ENCODE measurements at places on chromosomes 3 and 15. TPM values are rescaled to one million over a fixed set of nuclear protein-coding genes. Genes with fewer than 3 reads are reported as not detected.

- no peak for DNase-seq
Observed at GRCh38 chr15:48541341-48542278, 103.9 kb downstream of the FBN1 start.

- no peak for DNase-seq
Observed at GRCh38 chr3:63192248-63192647, 85.9 kb upstream of the SYNPR start.

- no peak for DNase-seq
Observed at GRCh38 chr3:178686826-178687225, 150.6 kb downstream of the KCNMB2 start.

GRCh38 chr3:117080872-117081271 is 371.3 kb downstream of the TUSC7 start:
- no peak for DNase-seq

- no peak for DNase-seq
Observed at GRCh38 chr3:160951642-160952487, 153.3 kb downstream of the B3GALNT1 start.

GRCh38 chr3:194196876-194197275 is 60.9 kb downstream of the HES1 start:
- DNase-seq, result no peak

GRCh38 chr15:78676424-78677110 is 35.6 kb upstream of the CHRNB4 start:
- DNase-seq, result peak; percentile 87

- DNase-seq, result no peak
Observed at GRCh38 chr3:149958171-149958796, 12.4 kb downstream of the PFN2 start.

DNA sequence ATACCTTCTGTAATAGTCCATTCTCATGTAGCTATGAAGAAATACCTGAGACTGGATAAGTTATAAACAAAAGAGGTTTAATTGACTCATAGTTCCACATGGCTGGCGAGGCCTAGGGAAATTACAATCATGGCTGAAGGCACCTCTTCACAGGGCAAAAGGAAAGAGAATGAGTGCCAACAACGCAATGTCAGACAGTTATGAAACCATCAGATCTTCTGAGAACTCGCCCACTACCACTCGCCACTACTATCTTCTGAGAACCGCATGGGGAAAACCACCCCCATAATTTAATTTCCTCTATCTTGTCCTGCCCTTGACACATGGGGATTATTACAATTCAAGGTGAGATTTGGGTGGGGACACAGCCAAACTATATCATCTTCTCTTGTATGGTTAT is 406.8 kb upstream of the CBLB start:
- DNase-seq, result no peak

DNA sequence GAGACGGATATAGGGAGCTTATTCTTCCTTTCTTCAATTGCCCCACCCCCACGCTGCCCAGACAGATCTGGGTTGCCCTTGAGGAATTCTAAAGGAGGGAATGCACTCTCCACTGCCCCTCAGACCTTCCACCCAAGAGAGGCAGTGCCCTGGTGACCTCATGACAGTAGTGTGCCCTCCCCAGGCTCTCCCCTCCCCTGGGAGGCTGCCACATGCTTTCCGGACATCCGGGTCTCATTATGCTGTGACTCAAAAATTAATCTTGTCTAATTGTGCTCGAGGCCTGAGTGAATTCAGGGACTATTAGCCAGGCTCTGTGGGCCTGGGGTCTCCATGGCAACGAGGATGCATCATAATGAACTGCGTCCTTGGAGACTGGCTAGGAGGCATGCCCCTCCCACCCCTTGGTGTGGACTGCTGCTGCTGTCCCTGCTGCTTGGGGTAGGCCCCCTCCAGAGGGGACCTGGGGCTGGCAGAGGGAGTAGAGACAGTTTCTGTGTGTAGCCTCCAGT is 20.8 kb downstream of the CORO2B start:
- no peak for DNase-seq

- no peak for DNase-seq
Observed at GRCh38 chr3:162338514-162338913, 841.9 kb downstream of the OTOL1 start.

GRCh38 chr3:46489875-46490274 is 7.9 kb upstream of the RTP3 start:
- no peak for DNase-seq

DNA sequence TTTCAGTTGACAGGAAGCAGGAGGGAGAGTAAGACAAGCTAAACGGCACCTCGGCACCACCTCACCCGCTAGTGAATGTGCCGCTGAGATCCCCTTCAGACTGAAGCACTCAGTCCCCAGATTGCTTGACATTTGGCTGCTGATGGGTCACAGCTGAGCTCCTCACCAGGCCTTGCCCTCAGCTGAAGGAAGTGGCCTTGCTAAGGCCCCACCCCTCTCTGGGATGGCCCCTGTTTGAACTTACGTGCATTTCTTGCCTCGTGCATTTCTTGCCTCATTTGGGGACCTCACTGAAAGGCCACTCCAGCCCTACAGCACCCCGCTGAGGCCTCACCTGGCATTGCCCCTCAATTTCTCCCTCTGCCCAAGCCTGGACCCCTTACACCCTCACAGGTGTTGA is 39.8 kb downstream of the EOGT start:
- no peak for DNase-seq

DNA sequence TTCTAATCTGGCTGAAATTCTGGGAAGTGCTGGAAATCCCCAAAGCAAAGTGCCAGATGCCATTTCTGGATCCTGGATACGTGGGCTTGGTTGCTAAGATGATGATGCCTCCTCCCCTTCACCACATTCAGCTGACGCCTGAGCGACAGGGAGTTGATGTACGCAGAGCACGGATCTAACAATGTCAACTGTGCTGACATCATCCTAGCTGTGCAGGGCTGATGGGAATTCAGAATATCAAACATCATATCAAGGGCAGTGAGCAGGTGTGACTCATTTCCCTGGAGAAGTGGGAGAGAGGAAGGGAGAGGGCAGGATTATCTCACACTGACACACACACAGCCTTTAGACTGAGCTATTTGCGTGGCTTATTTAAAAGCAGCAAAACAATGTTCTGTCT is 92.6 kb upstream of the ZBTB20 start:
- no peak for DNase-seq

- DNase-seq, result no peak
Observed at GRCh38 chr3:37144806-37145205, 29.6 kb downstream of the LRRFIP2 start.

PPP2R3A gene
- total RNA-seq, result 7.8 TPM

KBTBD12 gene
- total RNA-seq, result 0.10 TPM

TMCO5A gene
- not detected for total RNA-seq

ZNF35 gene
- total RNA-seq, result 11.7 TPM

CPLX3 gene
- total RNA-seq, result not detected
